ENCODE measurements at places on chromosomes 11 and 22.

DNA sequence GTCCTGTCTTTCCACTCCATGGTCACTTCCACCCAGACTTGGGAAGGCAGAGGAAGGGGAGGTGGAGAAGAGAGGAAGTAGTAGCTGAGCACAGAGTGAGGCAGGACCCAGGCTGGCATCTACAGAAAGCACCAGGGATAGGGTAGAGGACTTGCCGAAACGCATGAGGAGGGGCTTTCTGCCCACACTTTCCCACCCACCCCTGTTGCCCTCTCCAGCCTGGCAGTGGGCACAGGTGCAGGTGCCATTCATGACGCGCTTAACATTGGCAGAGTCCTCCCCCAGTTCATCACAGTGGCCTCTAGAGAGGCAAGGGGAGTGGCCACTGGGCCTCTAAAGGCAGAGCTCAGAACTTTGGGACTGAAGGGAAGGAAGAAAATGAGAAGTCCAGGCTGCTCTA, 81.9 kb downstream of the FEZ1 start:
- ATAC-seq, result no peak

GRCh38 chr22:44702479-44703198, 635 bp downstream of the PRR5 start:
- no peak for ATAC-seq

DNA sequence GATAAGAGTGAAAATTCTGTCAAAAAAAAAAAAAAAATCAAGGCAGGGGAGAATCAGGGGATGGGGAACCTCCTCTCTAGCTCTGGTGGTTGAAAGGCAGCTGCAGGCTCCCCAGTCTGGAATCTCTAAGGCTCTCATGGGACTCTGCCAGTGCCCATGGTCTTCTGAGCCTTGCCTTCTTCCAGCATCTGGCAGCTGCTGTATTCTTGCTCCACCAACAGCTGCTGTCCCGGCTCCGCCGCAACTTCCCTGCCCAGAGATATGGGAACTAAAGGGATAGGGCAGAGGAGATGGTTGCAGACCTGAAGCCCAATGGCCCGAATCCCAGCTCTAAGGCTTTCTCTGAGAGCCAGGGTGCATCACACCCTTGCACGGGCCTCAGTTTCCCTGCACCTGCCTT, 49.5 kb upstream of the PHF21B start:
- ATAC-seq, result no peak

DNA sequence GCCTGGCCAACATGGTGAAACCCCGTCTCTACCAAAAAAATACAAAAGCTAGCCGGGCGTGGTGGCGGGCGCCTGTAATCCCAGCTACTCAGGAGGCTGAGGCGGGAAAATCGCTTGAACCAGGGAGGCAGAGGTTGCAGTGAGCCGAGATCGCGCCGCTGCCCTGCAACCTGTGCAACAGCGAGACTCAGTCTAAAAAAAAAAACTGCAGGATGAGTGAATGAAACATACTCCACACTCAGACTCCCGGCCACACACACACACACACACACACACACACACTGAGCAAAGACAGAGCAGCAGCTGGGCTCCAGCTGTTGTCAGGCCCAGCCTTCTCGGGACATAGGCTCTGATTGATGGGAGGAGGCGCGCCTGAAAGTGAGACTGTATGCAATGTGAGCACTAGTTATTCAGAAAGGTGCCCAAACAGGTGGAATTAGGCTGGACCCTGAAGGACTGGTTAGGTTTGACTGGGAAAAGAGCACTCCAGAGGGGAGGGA, 1.5 kb upstream of the PLEKHA7 start:
- ATAC-seq, result no peak

- ATAC-seq, result peak; percentile 36
Measured at GRCh38 chr11:111513240-111513605, 1.0 kb upstream of the BTG4 start.

DNA sequence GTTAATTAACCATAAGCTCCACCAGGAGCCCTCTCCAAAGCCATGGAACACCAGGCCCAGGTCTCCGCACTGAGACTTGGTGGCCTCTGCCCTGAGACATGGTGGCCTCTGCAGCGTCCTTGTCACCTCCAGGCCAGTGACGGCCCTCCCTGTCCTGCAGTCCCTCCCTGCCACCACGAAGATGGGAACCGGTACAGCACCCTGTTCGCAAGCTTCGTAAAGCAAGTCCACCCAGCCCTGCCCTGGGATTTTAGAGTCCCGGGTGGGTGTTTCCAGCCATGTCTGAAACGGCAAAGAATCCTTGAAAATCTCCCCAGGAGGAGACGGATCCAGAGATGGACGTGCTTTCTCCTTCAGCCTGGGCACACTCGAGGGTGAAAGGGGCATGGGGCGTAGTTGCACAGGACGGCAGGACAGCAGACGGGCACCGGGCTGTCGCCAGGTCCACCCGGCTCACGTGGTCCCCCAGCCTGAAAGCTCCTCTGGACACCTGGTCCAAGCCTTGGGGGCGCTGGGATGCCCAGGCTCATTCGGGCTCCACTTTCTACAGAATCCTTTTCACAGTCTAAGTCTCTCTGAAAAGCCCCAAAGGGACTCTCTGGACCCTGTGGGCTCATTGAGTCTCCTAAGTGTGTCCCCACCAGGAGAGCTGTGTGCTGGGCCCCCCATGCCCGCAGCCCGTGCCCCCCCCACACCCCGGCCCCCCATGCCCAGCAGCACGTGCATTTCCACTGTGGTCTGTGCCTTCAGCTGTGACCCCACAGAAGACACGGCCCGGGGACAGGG, 456.2 kb downstream of the BRD1 start:
- ATAC-seq, result no peak

DNA sequence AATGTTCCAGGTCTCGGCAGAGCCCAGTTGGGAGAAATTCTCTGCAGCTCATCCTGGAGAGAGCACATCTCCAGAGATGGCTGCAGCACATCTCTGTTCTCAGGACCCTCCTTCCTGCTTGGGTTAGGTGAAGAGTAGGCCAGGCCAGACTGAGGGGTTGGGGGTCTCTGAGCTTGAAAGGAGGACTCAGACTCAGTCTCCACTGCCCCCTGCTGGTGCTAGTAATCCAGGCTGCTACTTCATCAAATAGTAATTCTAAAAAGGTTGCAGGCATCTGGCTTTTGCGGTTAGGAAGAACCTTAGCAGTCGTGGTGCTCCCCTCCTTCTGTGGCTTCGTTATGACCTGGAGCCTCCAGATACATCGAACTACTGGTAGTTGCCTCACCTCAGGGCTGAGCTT, 9.7 kb downstream of the TUB start:
- no peak for ATAC-seq

GRCh38 chr11:93591247-93591898, 48.2 kb upstream of the SMCO4 start:
- no peak for ATAC-seq

GRCh38 chr11:29629286-29629685, 387.5 kb downstream of the KCNA4 start:
- no peak for ATAC-seq

- ATAC-seq, result no peak
Measured at GRCh38 chr11:2301631-2302305, at the start of the genes C11orf21 and TSPAN32. Gene C11orf21 (minus strand): TSS chr11:2301918. CDS start chr11:2301808, 110 bp downstream. Gene TSPAN32 (plus strand): TSS chr11:2302013. CDS start chr11:2302150, 137 bp downstream.

DNA sequence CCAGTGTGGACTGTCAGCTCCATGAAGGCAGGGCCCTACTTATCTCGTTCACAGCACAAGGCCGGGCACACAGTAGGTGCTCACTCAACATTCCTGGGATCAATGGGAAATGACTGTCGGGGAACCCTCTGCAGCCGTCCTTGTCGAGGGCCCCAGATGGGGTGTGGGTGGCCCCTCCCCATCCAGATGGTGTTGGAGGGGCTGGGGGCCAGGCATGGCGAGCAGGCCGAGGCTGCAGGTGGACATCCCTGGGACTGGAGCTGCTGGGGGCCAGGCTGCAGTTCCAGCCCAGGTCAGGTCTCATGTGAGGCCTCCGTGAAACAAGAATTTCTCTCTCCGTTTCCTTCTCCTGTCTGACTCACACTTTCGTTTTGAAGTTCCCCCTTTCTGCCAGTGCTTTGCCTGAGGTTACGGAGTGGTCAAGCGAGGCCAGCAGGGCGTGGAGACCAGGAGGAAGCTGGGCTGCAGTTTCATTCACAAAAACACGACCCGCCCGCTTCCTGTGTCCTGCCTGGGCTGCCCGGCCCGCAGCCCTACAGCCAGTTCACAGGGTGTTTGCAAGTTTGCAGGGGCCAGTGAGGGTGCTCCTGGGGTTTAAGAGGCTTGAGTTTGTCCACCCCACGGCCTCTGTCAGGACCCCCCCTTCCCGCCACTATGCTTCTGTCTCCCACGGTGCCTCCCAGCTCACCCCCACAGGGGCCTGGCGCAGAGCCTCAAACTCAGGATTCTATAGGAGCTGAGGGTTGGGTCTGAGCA, 4.5 kb downstream of the MYEOV start:
- ATAC-seq, result peak; percentile 59

DNA sequence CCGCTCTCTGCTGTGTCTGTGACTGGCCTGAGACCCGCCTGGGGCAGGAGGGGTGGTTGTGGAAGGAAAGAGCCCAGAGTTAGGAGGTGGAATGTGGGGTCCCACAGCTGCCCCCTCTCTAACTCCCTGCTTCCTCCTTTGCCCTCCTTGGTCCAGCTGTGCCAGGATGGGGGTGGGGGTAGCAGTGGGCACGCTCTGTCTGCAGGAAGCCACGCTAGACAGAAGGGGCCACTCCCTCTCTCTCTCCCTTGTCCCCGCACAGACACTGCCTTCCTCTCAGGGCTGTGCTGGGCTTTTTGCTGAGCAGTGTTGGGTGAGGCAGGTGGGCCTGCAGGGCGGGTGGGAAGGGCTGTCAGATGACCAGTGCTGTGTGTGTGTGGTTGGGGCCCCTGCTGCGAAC, 2.0 kb upstream of the SOX10 start:
- no peak for ATAC-seq

- no peak for ATAC-seq
Measured at GRCh38 chr22:24232124-24232523, 12.8 kb downstream of the GGT5 start.

DNA sequence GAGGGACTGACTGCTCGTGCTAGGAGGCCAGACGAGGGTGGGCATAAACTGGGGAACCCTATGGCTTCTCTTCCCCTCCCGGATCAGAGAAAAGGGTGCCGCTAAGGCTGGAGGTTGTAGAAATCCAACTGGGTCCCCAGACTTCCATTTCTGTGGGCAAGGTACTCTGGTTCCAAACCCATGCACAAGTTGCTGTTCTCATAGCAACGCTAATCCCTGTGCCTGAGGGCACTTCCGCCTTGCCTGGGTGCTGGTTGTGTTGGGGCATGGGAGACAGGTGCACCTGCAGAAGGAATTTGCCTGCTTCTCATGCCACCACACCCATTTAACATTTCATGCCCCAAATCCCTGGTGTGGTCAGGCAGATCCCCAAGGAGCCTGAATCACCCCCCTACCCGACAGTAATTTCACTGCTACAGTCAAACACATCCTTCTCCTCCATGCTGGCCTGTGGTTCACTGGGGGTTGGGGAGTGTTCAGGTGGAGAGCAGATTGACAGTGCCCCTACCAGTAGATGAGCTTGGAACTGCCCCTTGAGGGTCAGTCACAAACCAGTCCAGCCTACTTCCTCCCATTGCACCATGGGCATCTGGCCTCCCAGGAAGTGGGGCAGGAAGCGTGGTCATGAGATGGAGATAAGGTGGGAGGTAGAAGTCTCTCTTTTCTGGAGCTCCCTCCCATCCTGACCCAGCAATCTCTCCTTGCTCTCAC, 1.2 kb downstream of the C2CD2L start:
- no peak for ATAC-seq

- ATAC-seq, result no peak
Measured at GRCh38 chr11:64837887-64838351, 6.5 kb downstream of the CDC42BPG start.

GRCh38 chr22:44697423-44698141, 4.4 kb upstream of the PRR5 start:
- peak; percentile 89 for ATAC-seq

- peak; percentile 1 for ATAC-seq
Measured at GRCh38 chr11:18393581-18394274, 635 bp upstream of the LDHA start.

- ATAC-seq, result no peak
Measured at GRCh38 chr11:69465236-69466000, 16.0 kb upstream of the LINC01488 start.

GRCh38 chr11:57638005-57638781, 11.5 kb downstream of the YPEL4 start:
- peak; percentile 98 for ATAC-seq

DNA sequence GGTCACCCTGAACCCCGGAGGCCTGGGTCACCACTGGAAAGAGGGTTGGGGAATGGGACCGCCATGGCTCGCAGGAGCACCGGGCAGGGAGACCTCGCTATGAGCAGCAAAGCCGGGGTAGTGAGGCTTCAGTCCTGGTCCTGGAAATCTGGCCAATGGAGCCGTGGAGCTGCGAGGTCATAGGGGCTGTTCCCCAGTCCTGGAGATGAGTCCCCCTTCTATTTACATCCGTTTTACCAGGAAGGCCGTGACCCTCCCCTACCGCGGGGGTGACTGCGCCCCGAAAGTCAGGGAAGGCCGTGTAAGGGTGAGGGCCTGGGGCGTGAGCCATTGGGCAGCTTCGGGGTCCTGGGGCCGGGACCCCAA, 449 bp downstream of the PIDD1 start:
- ATAC-seq, result no peak

DNA sequence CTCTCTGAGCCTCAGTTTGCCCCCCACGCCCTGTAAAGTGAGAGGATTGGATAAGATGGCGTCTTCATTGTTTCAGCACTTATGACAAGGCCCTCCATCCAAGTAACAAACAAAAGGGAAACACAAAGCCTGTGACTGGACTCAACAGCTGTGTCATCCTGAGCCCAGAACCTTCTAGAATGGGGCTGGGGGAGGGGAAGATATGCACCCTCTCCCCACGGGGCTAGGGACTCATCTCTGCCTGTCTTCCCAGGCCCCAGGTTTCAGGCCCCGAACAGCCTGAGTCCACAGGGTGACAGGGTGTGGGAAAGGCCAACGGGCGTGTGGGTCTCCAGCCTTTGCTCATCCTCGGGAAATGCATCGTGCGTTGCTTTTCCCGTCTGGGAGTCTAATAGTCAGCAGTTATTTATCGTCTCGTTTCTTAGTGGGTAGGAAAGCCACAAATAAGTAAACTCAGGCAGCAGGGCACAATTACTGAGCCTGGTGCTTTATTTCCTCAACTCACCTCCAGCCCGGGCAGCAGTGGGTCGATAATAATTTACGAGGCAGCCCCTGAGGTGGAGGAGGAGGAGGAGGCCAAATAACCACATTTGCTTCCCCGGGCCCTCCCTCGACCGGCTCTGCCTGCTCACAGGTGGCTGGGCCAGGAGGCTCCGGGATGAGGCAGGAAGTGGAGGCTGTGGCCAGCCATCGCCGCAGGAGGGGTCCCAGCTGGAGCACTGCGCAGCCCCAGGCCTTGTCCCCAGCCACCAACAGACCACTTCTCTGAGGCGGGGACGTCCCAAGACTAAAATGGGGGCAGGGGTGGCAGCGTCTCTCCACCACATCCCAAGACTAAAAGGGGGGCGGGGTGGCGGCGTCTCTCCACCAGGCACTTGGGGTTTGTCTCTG, 54.4 kb downstream of the FLRT1 start:
- no peak for ATAC-seq
